Right atrium auricular region (tissue), 2 donors: ENCODE measurements at places on chromosomes 3 and 15. TPM values are rescaled to one million over a fixed set of nuclear protein-coding genes. Genes with fewer than 3 reads are reported as not detected.

DNA sequence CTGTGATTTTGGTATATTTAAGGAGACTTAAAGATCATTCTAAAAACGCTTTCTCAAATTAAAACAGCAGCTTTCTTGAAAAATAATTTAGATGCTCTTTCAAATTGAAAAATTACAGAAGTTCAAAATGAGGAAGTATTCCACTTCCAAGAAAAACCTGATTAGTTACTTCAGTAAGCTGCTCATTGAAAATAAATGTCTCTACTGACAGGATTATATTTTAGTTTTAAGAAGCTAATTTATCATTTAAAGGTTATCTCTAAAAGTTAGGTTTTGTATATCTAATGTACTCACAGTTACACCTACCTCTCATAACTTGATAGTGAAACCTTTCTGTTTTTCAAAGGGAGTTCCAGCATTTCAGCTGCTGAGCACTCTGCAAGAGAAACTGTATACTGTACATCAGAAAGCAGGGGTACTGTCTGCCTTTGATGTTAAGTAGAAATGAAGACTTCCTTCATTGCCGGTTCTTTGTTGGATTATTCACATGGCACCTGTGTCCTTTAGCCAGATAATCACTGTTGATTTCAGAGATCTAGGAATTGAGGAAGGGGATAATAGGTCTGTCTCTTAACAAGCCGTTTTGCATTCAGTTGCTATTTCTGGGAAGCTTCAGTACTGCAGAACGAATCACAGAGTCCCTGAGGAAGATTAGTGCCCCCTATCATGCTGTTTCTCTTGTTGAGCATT, 161.6 kb downstream of the TCF12 start:
- DNase-seq: no peak

The PRR23A gene
- total RNA-seq: not detected

- no peak for DNase-seq
Measured at GRCh38 chr3:37338500-37338899, 164.1 kb upstream of the LRRFIP2 start.

The CYP19A1 gene
- total RNA-seq: 2.4 TPM

The PTH1R gene
- 7.2 TPM for total RNA-seq

- no peak for DNase-seq
Measured at GRCh38 chr15:98018761-98019351, 58.4 kb downstream of the ARRDC4 start.

- DNase-seq: no peak
Measured at GRCh38 chr3:114417675-114418074, 123.8 kb downstream of the TIGIT start.

The CASR gene
- total RNA-seq: not detected

The TGM4 gene
- not detected for total RNA-seq

The ZPLD1 gene
- total RNA-seq: not detected

GRCh38 chr3:190072856-190073255, 47.8 kb downstream of the P3H2 start:
- DNase-seq: no peak

The MKRN3 gene
- 0.43 TPM for total RNA-seq

- no peak for DNase-seq
Measured at GRCh38 chr3:157794771-157795170, 291.6 kb upstream of the VEPH1 start.

- DNase-seq: no peak
Measured at GRCh38 chr15:39016706-39017105, 452.1 kb upstream of the RASGRP1 start.

The NRROS gene
- 2.4 TPM for total RNA-seq

DNA sequence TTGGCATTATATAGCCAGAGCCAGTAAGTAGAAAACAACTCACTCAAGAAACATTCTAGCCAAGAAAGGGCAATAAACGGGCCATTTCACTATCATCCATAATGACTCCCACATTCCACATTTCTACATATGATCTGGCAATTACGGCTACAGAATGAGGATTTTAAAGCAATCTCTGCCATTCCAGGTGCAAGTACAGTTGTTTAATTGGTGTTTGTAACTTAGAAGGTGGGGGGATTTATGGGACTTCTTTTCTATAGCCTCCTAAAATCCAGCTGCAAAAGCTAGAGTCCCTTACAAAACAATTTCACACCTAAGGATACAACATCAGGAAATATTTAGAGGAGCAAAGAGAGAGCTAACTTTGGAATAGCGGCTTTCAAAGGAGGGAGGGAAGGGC, 295.4 kb upstream of the RORA start:
- no peak for DNase-seq

- DNase-seq: no peak
Measured at GRCh38 chr3:39127908-39128304, 20.4 kb downstream of the TTC21A start.

- peak; percentile 16 for DNase-seq
Measured at GRCh38 chr15:70533931-70534742, 229.2 kb downstream of the UACA start.

The CNTN3 gene
- total RNA-seq: 3.5 TPM
